BJ (cell line): ENCODE measurements at places on chromosomes 1 and 21.

GRCh38 chr1:86846164-86846647 is 67.7 kb downstream of the SELENOF start:
- DNase-seq, result peak; percentile 70

GRCh38 chr1:219049501-219049900 is 124.2 kb upstream of the LYPLAL1 start:
- DNase-seq, result no peak

GRCh38 chr1:95650631-95651030 is 416.6 kb downstream of the RWDD3 start:
- DNase-seq, result no peak

- DNase-seq, result no peak
Observed at GRCh38 chr1:60134716-60135115, 61.1 kb upstream of the C1orf87 start.

GRCh38 chr1:10152709-10153284 is 57.6 kb upstream of the KIF1B start:
- no peak for DNase-seq

- no peak for DNase-seq
Observed at GRCh38 chr1:17741052-17741451, 14.1 kb upstream of the ACTL8 start.
